ENCODE measurements at places on chromosomes 16 and 17.

DNA sequence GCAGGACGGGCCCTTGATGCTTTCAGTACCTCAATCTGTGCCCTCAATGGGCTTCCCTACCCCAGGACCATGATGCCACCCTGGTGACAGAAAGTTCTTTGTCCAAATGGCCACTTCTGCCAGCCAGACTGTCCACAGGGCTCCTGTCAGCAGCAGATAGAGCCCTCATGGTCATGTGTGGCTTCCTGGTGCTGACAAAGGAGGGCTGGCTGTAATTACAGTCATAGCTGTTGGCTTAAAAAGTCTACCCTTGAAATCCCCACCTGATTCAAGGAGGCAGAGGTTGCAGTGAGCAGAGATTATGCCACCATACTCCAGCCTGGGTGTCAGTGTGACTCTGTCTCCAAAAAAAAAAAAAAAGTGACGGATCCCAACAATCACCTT, 3.3 kb downstream of the TRPV2 start:
- no peak for DNase-seq

- DNase-seq: no peak
Measured at GRCh38 chr17:4786106-4786511, at the start of gene VMO1. TSS of gene VMO1 (minus strand) at chr17:4786364. CDS start at chr17:4786352, 12 bp downstream.

GRCh38 chr16:65572156-65572555, 450.3 kb upstream of the CDH11 start:
- DNase-seq: no peak

DNA sequence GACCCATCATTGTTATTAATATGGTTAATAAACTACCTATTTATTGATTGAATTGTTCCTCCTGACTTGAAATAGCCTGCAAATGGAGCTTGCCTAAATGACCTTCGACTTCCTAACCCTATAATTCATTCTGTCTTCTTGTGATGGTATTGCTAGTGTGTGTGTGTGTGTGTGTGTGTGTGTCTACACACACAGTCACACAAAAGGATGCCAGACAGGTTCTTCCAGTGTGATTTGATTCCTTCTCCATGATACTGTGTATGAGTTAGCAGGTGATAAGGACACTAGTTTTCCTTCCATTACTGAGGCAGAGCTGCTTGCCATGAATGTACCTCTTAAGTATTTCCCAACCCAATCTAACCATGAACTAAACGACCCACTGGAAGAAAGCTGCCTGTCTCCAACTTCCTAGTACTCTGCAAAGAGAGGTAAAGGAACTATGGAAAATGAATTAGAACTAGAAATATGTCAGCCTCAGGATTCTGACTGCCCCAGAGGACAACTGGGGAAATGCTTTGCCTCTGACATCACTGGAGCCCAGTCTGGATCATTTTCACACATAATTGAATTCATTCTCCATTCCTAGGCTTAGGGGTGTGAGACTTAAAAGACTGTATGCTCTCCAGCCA, 3.5 kb upstream of the CDC6 start:
- no peak for DNase-seq

DNA sequence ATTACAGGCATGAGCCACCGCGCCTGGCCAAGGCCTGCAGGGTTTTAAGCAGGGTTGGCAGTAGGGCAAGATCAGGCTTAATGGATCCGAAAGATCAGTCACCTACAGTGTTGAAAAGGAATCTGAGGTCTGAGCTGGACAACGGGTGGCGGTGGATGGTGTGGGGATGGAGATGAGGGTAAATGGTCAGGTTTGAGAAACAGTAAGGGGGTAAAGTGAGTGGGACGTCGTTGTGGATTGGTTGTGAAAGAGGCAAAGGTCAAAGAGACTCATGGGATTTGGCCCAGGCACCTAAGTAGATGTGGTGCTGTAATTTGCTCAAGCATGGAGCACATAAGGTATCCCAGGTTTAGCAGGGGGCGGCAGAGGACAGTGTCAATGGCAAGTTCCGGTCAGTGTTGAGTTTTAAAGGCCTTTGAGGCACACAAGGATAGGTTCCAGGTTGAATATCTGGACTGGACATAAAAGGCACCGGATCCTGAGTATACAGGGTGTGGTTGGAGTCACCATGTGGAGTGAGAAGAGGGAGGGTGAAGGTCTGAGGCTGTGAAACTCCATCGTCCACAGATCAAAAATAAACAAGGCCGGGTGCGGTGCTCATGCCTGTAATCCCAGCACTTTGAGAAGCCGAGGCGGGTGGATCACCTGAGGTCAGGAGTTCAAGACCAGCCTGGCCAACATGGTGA, 1.1 kb upstream of the SLC16A5 start:
- DNase-seq: no peak

- no peak for DNase-seq
Measured at GRCh38 chr17:37770631-37771518, 26.0 kb upstream of the HNF1B start.

DNA sequence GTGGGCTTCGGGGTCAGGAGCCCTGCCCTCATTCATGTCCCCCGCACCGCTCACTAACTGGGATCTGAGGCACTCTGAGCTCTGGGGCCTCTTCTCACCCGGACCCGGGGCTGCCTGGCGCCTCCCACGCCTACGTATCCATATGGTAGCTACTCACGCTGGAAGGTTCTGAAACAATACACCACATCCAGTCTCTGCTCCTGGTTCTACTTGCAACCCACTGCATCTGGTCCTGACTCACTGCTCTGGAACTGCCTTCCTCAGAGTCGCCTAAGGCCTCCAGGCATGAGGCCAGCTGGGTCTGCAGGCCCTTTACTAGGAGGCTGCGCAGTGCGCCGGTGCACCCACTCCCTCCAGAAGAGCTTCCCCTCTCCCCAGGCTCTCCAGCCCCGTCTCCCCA, 18.1 kb downstream of the USP36 start:
- DNase-seq: no peak

- no peak for DNase-seq
Measured at GRCh38 chr16:88906535-88907105, 40.2 kb upstream of the PABPN1L start.

GRCh38 chr17:66493283-66494019, 191.0 kb downstream of the PRKCA start:
- no peak for DNase-seq

- DNase-seq: no peak
Measured at GRCh38 chr17:15397620-15398019, 56.2 kb upstream of the TEKT3 start.

DNA sequence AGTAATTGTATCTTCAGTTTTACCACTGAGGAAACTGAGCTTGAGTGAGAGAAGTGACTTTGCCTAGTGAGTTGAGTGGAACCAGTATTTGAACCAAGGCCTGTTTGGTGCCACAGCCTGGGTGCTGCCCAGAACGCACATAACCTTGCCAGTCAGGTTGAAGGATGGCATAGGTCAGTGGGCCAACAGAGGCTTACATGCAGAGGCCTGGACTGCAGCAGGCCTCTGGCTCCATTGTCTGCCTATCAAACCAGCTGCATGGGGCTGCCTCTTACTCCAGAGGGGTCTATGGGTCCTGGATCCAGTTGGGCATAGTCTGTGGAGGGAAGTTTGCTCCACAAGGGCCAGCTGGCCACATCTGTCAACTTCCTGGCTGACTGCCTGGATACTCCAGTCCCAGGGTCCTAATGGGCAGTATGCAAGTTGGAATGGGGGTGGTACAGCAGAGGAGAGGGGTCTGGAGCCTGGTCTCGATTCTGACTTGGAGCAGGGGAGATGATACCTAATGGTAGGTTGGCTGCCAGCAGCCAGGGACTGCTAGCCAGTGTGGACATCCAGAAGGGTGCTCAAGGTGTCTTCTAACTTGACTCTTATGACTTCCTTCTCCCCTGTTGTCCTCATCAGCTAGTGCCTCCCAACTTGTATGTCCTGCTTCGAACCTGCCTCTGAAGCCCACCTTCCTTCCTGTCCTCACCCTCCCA, 11.1 kb upstream of the RNF112 start:
- DNase-seq: no peak

DNA sequence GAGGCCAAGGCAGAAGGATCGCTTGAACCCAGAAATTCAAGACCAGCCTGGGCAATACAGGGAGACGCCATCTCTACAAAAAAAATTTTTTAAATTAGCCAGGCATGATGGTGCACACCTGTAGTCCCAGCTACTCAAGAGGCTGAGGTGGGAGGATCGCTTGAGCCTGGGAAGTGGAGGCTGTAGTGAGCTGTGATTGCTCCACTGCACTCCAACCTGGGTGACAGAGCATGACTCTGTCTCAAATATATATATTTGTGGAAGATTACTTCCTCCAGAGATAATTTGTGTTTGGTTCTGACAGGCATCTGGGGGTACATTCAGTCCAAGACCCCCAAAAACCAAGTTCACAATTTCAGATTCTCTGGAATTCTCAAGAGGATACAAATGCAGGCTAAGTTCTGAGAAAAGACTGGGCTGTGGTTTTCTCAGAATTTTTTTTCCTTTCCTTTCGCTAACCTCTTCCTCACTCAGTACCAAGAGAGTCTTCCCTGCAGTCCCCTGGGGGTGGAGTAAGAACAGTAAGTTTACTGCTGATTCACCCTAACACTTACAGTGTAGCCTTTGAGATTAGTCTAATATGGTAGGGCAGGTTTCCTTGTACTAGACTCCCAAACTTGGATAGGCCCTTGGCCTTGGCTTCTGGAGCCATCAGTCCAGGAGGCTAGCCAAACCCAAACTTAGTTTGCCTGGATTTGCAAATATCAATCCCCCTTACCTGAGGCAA, 15.1 kb downstream of the GSDMB start:
- DNase-seq: no peak

DNA sequence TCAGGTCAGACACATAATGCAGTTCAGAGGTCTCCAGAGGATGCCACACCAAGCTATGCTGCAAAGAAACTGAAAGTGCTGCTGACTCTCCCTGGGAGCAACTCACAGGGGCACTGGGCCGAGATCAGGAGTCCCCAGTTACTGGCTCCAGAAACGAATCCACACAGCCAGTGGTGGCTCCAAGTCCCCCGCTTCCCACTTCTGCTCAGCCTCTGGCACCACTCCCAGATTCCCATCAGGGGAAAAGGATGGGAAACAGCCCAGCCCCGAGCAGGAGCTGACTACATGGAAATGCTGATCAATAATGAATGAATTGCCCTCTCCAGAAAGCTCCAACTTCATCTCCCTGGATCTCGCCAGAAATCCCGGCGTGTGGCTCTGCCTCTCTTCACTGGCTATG, 62.3 kb upstream of the CDH5 start:
- DNase-seq: no peak

GRCh38 chr17:2860045-2860444, 63.8 kb downstream of the RAP1GAP2 start:
- no peak for DNase-seq

DNA sequence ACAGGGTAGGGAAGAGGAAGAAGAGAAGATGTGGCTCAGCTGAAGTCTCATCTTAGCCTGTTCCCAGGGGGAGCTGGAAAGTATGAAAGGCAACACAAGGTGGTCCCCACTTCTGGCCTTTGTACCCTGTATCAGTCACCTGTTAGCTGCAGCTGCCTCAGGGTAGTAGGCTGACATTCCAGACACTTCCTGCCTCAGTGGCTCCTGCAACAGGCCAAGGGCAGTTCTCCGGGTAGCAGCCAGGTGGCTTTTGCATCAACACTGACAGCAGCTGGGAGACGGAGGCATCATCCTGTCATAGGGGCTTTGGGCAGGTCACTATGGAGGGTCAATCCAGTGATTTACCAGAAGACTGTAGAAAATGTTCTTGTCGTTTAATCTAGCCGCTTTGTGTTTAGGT, 124.0 kb downstream of the RGS9 start:
- DNase-seq: no peak

DNA sequence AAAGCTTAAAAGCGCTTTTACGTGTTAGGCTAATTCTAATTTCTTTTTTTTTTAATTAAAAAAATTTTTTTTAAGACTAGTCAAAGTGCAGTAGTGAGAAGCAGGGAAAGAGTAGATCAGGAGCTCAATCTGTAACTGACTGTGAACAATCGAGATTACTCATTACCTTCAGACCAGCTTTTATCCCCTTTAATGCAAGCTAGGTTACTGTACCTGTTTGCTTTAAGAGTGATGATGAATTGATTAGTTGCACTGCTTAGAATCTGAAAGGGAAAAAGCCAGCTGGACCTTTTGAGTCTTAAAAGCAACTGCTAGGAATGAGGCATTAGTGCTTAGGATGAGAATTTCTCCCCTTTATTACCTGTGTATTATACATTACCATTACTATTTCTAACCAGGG, 19.0 kb downstream of the PSMD11 start:
- no peak for DNase-seq

GRCh38 chr17:13941781-13942180, 127.5 kb upstream of the COX10 start:
- DNase-seq: no peak

GRCh38 chr17:45096141-45096540, 35.0 kb downstream of the NMT1 start:
- DNase-seq: no peak

- DNase-seq: no peak
Measured at GRCh38 chr17:17159571-17159970, 46.6 kb downstream of the PLD6 start.

DNA sequence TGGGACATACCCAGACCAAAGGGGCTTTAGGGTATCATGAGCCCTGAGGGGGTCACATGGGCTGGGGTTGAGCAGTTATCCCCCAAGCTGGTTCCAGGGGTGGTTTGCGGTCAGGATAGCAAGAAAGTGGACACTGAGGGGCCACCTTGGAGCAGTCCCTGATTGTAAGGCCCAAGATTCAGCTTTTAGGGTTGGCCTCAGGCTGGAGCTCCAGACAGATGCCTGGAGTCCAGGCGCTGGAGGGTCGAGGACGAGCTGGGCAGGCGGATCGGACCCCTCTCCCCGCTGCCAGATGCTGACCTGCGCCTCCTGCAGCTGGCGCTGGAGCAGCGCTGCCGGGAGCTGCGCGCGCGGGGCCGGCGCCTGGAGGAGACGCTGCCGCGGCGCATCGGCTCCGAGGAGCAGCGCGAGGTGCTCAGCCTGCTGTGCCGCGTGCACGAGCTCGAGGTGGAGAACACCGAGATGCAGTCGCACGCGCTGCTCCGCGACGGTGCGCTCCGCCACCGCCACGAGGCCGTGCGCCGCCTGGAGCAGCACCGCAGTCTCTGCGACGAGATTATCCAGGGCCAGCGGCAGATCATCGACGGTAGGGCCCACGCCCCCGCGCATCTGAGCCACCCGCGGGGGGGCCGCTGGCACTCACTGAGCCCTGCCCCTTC, 10.0 kb downstream of the BTBD17 start:
- no peak for DNase-seq

- DNase-seq: no peak
Measured at GRCh38 chr16:12211870-12212690, 235.5 kb downstream of the SNX29 start.

DNA sequence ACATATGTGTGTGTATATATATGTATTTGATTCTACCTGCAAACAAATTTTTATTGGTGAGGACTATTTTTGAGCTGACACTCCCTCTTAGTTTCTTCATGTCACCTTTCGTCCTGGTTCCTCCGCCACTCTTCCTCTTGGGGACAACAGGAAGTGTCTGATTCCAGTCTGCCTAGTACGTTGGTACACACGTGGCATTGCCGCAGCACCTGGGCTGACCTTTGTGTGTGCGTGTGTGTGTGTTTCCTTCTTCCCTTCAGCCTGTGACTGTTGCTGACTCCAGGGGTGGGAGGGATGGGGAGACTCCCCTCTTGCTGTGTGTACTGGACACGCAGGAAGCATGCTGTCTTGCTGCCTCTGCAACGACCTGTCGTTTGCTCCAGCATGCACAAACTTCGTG, 29.4 kb upstream of the CACNG5 start:
- DNase-seq: no peak

GRCh38 chr17:73323409-73324159, 11.8 kb upstream of the CDC42EP4 start:
- DNase-seq: no peak

GRCh38 chr17:68255731-68256538, 8.1 kb downstream of the AMZ2 start:
- no peak for DNase-seq
